Stimulated activated CD4-positive, alpha-beta T cell treated with anti-CD3 and anti-CD28 coated beads, Interleukin-4, amount 100 ng/mL, for 24 hours (primary cell): ENCODE measurements at places on chromosomes 6 and 20.

DNA sequence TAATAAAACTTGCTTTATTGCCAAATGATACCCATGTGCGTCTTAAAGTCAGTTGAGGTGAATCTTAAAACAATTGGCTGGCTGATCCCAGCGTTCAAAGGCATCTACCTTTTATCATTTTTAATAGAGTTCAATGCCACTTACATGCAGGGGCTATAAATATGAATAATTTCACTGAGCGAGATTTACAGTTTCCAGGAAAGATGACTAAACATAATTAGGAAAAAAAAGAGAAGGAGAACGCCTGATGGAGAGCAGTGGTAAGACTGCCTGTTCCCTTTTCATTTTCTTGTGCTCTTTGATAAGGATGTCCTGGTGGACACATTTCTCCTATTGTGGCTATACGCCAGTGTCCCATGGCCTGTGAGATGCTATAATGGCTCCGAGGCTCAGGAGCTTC is 139.9 kb upstream of the SLC22A23 start:
- DNase-seq: no peak

DNA sequence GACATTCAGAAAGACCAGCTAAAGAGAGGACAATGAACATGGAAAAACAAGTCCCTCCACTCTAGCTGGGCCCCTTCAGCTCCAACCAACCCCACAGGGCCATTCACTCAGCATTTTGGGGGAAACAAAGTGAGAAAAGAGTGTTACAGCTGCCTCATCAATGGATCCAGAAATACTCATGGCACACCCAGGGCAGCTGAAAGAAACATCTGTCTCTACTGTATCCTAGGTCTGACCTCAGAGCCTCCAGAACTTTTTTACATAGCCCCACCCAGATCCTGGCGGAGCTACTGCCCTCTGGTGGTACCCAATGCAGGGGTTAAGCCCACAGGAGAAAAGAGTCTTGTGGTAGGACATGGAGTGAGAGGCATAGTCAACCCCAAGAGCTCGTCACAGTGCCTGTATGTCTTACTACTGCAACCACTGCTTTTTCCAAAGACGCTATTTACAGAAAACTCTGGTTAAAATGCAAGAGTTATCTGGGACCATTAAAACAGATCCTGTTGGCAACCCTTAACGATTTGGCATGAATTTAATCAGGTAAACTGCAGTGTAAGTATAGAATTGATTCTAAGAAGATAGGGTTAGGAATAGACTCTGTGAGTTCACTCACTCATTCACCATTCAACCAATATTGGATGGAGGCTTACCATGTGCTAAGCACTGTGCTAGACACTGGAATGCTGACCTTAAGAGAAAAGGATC is 37.4 kb upstream of the FAM83C start:
- peak; percentile 55 for DNase-seq

- DNase-seq: no peak
Measured at GRCh38 chr6:28696167-28696566, 170.5 kb downstream of the GPX5 start.

DNA sequence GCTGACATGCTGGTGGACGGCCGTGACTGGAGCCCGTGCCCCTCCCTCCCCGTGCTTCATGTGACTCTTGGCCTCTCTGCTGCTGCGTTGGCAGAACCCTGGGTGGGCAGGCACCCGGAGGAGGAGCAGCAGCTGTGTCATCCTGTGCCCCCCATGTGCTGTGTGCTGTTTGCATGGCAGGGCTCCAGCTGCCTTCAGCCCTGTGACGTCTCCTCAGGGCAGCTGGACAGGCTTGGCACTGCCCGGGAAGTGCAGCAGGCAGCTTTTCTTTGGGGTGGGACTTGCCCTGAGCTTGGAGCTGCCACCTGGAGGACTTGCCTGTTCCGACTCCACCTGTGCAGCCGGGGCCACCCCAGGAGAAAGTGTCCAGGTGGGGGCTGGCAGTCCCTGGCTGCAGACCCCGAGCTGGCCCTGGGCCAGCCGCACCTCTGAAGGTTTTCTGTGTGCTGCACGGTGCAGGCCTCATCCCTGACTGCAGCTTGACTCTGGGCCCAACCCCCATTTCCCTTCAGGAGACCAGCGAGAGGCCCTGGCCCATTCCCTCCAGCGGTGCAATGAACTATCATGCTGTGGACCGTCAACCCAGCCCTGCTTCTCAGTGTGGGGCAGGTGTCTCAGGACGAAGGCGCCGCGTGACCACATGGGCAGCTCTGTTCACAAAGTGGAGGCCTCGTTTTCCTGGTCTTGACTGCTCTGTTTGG is 8.1 kb downstream of the NPBWR2 start:
- no peak for DNase-seq

DNA sequence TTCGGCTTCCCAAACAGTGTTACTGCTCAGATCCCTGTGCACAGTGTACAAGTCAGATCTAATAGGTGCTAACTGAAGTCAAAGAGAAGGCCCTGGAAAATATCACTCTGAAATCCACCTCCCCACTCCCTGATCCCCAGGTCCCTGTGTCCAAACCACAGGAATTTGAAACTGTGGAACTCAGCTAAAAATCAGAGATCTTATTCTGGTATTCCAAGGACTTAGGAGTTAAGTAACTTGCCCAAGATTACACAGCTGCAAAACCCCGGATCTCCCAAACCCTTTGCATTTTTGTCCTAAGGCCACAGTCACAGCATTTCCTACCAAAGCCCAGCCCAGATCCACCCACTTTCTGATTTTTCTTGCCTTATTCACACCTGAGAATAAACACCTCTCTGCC is 32.3 kb upstream of the SLC23A2 start:
- no peak for DNase-seq

- DNase-seq: no peak
Measured at GRCh38 chr20:17833036-17833674, 133.4 kb downstream of the BANF2 start.

DNA sequence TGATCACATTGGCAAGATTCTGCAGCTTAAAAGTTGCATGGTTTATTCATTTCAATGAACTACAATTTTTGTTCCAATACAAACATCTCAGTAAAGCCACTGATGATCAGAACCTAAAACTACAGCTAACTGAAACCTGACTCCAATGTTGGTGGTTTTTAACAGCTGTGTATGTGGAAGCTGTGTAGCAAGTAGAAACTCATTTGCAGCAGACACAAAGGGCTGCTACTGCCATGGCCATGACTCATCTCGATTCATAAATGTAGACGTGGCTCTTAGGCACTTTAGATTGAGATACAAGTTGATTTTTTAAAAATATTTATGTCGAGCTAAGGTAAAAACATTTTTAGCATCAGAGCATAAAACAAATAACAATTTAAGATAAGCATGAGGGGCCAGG is 19.5 kb upstream of the MAP3K4 start:
- DNase-seq: no peak

DNA sequence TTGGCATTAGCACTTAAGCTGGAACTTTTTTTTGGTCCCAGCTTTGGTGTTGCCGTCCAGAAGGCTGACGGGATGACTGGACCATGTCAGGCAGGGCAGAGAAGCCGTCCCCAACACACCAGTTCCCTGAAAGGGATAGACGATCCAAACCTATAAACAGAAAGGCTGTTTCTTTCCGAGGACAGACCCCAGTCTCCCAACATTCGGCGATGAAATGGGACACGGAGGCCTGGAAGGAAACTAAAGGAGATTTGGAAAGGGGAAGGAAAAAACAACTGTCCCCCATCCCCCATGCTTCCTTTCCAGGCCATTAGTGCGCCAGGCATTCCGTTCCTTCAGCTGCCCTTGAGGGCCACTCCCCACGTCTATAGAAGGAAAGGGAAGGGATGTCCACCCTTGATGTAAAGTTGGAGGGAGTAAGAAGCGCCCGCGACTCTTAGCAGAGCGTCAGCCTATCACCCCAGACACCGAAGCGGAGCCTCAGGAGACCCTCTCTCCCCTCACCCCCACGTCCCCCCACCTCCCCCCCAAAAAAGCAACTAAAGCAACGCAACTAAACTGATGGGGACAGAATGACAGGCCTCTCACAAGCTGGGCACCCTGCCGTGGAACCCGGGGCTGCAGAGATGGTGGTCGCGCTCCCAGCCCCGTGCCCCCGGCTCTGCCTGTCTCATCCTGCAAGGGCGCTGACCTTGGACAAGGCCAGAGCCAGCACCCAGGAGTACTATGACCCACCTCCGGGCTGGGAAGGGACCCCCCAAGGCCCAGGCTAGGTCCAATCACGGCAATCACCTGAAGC is 638 bp downstream of the BLCAP start:
- DNase-seq: no peak

DNA sequence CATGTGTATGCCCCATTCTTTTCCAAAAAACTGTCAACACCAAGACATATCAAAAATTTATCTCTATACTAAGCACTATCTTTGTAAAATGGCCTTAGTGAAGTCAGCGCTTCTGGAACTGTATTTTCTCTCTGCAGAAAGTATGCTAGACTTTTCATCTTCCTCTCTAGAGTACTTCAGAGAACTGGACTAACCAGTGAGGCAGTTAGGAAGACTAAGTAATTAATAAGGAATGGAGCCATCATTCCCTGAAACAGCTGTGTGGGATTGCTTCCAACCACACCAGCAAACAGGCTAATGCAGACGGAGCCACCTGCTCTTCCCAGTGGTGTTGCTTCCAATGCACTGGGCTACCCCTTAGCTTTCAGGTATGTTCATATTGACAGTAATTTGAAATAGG is 169.1 kb upstream of the FUT9 start:
- DNase-seq: no peak

GRCh38 chr20:25254986-25255680 is 7.2 kb downstream of the PYGB start:
- no peak for DNase-seq

DNA sequence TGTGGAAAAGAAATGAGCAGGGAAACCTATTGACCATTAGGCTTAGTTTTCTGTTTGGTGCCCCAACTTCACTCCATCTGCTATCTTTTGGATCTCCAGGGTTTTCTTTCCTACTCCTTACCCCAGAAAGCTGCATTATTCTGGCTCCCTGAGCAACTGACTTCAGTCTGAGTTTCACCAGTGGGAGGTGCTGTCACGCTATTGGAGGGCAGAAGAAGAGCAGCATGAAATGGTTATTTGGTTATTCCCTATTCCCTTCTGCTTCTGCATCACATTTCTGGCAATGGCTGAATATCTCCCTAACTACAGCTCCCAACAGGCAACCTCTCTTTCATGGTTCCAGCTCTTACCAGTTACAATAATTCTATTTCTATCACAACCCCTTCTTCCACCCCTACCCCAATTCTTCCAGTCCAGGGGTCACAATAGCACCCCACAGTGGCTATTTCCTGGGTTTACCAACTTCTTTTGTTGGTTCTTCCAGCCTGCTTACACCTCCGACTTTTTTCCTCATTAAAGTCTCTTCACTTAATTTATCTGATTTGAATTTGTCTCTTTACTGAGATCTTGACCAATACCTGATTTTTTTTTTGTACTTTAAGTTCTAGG is 311.5 kb downstream of the PLCB1 start:
- DNase-seq: no peak

DNA sequence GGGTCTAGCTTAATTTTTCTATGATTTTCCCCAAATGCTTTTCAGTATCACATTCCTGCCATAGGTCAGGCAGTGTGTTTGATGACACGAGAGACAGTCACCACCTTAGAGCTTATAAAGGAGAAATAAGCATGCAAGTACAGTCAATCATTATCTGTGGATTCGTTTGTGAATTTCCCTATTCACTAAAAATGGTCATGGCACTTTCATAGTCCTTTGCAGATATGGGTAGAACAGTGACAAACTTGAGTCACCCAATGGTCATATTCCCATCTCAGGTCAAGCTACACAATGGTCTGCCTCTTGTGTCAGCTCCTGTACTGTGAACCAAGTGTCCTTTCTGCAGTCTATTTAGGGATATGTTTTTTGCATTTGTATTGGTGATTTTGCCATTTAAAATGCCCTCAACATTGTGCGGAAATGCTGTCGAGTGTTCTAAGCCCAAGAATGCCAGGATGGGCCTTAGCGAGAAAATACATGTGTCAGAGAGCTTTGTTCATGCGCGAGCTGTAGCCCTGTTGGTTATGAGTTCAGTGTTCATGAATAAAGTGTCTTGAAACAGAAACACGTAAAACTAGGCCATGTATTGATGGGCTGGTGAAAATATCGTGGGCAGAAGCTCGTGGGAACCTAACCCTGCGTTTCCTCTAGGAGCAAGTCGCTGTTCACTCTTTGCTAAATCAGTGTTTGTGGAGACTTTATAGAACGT is 19.8 kb downstream of the SUMO4 start:
- DNase-seq: no peak

- no peak for DNase-seq
Measured at GRCh38 chr6:115370202-115370601, 690.5 kb downstream of the FRK start.

GRCh38 chr6:90788781-90789180 is 201.9 kb upstream of the MAP3K7 start:
- DNase-seq: no peak

DNA sequence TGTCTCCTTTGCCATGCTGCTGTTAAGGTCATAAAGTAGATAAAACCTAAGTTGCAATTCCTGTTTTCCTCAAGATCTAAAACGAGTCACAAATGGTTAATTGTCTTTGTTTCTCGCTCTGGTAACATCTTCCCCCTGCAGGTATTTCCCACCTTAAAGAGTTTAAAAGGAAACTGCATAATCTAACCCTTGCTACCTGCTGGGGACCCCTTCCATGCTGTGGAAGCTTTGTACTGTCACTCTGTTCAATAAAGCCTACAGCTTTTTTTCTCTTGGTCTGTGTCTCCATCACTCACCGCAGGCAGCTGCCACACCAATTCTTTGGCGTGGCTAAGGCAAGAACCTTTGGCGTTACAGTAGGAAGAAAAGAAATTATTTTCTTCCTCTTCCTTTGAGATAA is 117.7 kb upstream of the GJE1 start:
- DNase-seq: no peak

DNA sequence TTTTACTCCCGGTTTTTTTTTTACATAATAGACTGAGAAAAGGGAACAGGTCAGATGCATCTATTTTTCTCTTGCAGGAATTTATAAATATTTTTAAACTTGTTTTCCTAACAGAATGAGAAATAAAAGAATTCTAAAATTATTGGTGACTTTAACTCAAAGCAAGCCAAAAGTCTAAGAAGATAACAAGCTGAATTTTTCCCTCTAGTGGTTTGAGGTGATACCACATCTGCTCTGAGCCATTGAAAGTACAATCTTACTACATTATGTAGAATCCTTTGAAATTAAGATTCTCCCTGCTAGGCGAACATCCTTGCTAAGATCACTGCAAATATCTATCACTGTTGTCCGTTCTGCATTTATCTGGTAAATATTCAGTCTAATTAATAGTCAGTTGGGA is 10.7 kb upstream of the STMND1 start:
- no peak for DNase-seq

DNA sequence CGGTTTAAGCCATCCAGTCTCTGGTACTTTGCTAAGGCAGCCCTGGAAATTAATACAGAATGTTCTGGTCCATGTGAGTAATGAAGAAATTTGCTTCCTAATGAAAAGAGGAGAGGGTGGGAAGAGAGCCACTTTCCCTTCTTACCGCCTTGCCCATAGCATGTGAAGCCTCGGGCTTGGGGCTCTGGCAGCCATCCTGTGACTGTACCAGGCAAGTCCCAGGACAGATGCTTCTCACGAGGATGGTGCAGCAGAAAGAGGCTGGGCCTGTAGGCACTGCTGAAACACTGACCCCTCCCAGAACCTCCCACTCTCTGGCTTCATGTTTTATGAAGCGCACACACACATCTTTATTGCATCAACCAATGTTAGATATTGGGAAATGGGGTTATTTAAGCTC is 74.8 kb downstream of the IYD start:
- no peak for DNase-seq
